ENCODE measurements at places on chromosomes 6 and 20.

DNA sequence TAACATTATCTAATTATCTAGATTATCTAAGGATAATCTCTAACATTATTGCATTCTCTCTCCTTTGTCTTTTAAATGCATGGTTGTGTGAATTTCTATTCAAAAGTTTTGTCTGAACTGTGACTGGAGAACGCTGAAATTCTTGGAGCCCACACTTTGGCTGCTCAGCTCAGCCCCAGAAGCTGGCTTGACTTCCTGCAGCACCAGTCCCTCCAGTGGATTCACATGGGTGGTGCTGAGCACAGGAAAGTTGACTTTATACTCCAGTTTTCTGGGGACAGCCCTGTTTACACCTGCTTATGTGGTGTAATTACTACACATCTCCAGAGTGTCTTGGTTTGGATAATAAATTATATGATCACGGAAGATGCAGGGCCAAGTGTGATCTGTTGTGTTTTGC is 255.1 kb upstream of the NOX3 start:
- no peak for DNase-seq

DNA sequence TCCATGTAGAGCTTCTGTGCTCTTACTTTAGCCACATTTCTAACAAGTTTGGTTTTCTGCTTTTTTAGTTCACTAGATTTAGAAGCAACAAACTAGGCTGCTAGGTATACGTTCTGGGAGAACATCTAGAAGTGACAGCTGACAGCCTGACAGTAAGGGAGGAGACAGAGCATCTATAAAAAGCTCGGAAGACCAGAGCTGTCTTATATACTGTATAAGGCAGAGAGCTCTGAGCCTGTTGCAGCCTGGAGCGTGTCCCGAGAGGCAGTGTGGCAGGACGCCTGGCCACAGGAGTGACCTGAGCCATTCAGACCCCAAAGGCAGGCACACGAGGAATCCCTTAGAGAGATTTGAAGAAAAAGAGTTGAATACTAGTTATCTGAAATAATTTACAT is 24.6 kb downstream of the PPP1R14C start:
- DNase-seq: no peak

DNA sequence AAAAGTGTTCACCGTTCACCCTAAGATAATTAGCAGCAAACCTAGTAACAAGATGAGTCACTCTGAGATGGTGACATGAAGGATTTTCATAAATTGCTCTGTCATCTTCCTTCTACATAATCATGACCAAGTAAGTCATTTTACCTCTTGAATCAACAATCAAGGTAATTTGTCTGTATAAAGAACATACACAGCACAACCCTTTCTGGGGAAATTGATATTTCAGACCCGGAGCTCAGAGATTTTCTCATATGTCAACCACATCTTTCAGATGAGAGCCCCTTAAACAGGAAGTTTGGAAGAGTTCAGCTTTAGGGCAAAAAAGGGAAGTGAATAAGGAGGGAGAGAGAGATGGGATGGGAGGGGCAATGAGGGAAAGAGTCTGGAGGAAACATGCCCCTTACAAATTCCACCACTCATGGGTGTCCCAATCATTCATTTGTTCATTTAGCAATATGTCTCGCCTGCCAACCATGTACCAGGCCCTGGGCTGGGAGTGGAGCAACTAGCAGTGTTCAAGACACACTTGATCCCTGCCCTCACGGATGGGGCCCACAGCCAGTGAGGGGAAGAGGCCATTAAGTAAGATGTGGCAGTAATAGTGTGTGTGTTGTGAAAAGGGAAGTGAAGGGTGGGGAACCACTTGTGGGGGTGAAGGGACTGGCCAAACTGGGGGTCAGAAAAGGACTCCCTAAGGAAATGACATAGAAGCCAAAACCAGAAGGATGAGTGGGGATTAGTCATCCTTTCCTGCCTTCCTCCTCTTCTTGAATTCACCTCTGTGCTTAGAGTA is 190.9 kb downstream of the MAFB start:
- no peak for DNase-seq

DNA sequence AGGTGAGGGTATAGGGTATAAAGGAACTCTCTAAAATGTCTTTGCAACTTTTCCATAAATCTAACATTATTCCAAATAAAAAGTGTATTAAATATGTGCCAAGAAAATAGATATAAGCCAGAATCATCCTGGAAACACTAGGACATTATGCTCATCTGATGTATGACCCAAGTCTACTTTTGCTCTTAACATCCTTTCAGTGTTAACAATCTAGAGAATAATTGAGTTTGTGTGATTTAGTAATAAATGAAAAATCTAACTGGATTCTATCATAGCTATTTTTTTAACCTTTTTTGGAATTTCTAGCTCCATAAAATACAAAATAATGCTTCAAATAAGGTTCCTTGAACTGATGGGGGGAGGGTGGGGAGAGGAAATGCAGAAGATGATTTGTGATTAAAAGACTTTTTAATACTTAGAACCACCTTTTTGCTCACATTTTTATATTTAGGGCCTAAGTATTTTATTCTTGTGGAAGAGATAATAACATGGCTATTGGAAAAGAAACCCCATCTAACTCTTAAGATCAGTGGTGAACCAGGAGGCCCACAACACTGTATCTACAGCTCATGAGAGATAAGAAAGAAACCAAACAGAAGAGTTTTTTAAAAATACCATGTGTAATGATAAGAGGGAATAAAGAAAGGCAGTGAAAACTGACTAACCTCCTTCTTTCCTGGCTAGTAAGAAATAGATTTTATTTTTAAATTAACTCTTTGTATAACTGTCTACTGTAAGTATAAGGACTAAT is 68.5 kb downstream of the PDSS2 start:
- no peak for DNase-seq

- DNase-seq: no peak
Observed at GRCh38 chr6:138331444-138331843, 46.3 kb upstream of the SMIM28 start.
